ENCODE measurements at places on chromosomes 1 and 21.

DNA sequence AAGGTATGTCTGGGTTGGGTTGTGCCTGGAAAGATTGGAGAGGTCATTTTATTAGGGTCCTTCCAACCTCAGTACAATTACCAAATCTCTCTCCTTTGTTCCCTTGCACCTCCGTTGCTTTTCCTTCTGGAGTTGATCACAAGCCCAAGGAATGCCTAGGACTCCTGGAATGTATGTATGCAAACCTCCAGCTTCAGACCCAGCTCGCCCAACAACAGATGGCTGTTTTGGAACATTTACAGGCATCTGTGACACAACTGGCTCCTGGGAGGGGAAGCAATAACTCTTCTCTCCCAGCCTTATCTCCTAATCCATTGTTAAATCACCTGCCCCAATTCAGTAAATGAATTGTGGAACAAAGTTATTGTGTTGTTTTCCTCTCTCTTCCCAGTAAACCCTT, 8.3 kb downstream of the TSACC start:
- no peak for DNase-seq

- no peak for DNase-seq
These were observed 56.1 kb upstream of the MRPS6 start for GRCh38 chr21:34017039-34017961.

DNA sequence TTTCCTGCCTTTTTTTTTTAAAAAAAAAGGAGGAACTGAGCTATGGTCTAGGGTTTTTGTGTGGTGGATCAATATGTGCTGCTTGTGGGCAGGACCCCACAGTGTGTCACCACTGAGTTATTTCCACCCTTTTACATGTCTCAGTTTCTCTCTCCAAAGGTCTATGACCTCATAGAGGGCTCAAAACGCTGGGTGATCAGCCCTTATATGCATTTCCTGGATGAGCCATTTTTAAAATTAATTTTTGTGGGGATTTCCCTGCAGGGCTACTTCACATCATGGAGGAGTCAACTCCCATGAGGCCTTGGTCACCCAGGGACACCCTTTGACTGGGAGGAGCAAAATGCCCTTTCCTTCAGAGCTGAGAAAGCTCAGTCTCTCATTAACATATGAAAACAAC, 20.7 kb upstream of the HAO2 start:
- no peak for DNase-seq

DNA sequence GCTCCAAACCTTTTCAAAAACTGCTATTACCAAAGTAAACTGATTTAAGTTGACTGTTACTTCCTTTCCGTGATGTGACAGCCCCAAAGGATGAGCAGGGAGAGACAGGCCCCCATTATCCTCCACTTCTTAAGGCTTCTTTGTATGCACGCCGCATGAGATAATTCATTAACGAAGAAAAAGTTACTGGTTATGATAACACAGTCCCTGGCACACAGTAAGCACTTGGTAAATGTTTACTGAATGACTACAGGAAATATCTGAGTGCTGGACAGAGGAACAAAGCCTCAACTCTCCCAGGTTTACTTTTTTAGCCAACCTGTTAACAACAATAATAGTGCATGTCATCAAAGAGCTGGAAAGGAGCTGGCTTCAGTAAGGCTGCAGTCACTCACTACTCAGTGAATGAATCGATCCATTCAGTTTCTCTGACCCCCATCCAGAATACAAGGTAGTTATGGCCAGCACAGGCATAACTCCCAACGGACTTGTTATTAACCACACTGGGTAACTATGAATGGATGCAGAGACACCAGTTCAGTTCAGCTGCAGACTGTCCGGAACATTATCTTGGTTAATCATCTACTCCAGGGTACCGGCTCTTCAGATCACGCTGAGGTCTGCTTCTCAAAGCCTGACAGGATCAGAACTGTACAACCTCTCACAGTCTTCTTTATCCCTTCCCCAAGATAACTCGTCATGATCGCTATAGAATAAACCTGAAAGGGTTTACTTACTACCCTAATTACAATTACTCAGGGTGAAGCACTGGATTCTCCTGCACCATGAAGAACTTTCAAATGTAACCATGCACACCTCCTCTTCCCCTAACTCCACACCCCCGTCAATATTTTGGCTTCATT, 58.3 kb downstream of the TGFBR3 start:
- DNase-seq = peak; percentile 86

DNA sequence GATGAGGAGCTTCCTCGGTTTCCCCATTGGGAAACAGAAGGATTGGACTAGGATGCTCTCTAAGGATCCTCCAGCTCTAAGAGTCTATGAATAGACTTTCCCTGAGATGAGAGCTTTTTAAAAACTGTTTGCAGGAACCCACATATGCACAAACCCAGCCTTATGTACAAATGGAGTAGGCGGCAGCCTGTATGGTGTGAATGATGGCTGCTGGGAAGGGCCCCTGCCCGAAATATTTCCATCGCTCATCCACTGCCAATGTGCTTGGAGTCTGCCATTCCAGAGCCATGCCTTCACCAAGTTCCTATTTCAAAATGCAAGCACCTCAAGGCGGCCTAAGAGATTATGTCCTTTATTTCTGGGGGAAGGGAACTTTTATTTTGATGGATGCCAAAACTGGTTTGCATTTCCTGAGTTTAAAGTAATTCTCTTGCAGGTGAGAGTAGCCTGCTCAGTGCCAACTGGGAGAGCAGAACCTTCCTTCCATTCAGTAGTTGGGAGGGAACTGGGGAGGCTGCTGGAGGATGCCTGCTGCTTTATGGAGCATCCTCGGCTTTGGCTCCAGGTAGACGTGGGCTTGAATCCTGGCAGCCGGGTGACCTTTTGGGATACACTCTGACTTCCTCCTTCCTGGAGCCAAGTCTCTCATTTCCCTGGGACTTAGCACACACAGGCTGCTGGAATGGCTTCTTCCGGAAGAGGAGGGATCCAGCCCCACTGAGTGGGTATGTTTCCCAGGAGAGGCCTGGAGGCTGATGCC, 165.9 kb downstream of the ACTL8 start:
- DNase-seq = no peak

- no peak for DNase-seq
These were observed 88.2 kb upstream of the ABCD3 start for GRCh38 chr1:94329986-94330385.

DNA sequence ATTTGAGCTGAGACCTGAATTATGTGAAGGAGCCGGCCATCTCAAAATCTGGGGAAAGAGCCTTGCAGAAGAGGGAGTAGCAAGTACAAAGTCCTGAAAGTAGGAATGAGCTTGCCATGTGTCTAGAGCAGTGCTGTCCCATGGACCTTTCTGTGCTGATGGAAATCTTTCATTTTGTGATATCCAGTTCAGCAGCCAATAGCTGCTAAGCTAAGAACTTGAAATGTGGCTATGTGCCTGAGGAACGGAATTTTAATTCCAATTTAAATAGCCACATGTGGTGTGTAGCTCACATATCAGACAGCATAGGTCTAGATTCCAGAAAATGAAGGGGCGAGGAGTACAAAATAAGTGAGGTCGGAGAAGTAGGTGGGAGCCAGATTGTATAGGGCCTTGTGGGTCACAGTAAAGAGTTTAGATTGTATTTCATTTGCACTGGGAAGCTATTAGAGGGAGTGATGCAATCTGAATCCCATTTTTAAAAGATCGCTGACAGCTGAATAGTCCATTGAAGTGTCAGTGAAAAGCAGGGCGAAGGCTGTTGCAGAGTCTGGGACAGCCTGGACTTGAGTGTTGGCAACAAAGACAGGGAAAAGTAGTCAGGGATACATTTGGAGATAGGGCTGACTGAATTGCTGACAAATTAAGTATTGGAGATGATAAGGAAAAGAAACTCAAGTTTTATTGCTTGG, 80.3 kb downstream of the TMEM200B start:
- no peak for DNase-seq
